Fibroblast of villous mesenchyme (primary cell): ENCODE measurements at places on chromosomes 3 and 15. TPM values are rescaled to one million over a fixed set of nuclear protein-coding genes. Genes with fewer than 3 reads are reported as not detected.
A peak's percentile ranks its signal among the peaks of the same experiment; 100 is the strongest.

GRCh38 chr15:89822026-89822425 lies 7.4 kb upstream of the ANPEP start:
- no peak for DNase-seq

GOLGA8T gene
- under 0.01 TPM in 1 of 2 replicates, not detected in the other for total RNA-seq

- DNase-seq: no peak
Measured at GRCh38 chr3:156579427-156579851, 24.5 kb upstream of the SSR3 start.

DNA sequence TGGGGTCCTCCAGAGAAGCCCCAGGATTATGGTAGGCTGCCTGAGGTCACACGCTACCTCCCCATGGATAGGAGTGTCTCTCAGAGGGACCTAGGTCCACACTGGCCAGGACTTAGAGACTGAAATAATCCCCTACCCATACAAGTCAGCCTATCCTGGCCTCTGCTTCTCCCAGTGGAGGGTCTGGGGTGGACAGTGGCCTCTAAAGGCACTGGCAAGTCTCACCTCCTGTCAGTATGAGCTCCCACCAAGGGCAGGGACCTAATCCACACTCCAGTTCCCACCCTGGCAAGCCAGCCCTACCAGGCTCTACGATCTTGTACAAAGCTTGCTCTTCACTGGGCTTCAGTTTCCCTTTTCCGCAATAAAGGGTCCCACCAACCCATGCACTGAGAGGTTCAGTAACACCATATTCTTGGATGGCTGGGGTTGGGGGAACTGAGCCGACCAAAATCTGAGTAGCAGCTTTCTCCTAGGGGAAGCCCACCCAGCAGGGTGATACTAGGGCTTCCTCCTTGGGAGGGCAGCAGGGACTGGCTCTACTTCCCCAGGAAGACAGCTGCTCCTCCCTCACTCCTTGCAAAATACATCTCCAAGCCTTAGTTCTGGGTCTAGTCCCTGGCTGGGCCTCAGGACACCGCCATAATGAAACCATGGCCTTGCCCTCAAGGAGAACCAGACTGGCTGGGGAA lies 2.4 kb downstream of the CISH start:
- DNase-seq: no peak

IL5RA gene
- total RNA-seq: not detected in 2 replicates

ATP13A4 gene
- total RNA-seq: not detected in 2 replicates

DNA sequence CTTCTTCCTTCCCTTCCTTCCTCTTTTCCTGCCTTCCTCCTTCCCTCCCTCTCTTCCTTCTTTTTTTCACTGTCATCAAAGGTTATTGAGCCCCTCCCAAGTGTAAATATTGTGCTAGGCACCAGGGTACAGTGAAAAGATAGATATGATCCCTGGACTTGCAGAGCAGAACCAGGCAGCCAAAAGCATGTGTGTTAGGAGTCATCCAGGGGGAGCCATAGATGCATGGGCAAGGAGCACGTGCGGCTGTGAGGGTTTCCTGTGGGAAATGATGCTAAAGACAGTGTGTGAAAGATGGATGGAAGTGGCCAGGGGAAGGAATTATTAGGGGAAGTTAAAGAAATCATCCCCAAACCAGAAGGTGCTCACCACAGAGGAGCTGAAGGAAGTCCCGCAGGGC lies 65.2 kb downstream of the NR2F2 start:
- DNase-seq: no peak

GRCh38 chr3:132180337-132180791 lies 136.8 kb upstream of the ACP3 start:
- peak; percentile 62 for DNase-seq

ACP3 gene
- total RNA-seq: 2.3 and 10.8 TPM in 2 replicates
